Anterior cingulate cortex (tissue), 58 donors: ENCODE measurements at places on chromosomes 13 and 19.

- DNase-seq, result no peak
Measured at GRCh38 chr19:29819986-29820385, 8.2 kb downstream of the CCNE1 start.

DNA sequence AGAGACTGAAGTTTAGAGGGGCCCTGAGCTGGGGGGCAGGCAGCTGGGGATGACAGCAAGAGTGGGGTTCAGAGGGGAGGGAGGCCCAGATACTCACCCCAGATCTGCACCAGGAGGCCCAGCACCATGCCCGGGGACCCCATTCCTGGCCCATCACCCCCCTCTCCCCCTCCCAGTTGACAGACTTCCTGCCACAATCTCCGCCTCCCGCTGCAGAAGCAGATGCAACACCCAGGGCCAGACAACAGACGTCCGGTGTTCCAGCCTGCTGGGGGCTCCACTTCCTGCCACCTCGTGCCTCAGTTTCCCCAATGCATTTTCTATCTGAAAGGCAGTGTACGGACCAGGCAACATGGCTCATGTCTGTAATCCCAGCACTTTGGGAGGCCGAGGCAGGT lies at the start of gene TMIGD2:
Gene TMIGD2 (minus strand): TSS at position 147 of the 398 bp plus-strand sequence. CDS start 4 bp downstream, at position 143.
- no peak for DNase-seq

- DNase-seq, result no peak
Measured at GRCh38 chr13:20826843-20827560, 53.2 kb upstream of the EEF1AKMT1 start.

- DNase-seq, result no peak
Measured at GRCh38 chr13:51800486-51800885, 3.5 kb downstream of the DHRS12 start.

DNA sequence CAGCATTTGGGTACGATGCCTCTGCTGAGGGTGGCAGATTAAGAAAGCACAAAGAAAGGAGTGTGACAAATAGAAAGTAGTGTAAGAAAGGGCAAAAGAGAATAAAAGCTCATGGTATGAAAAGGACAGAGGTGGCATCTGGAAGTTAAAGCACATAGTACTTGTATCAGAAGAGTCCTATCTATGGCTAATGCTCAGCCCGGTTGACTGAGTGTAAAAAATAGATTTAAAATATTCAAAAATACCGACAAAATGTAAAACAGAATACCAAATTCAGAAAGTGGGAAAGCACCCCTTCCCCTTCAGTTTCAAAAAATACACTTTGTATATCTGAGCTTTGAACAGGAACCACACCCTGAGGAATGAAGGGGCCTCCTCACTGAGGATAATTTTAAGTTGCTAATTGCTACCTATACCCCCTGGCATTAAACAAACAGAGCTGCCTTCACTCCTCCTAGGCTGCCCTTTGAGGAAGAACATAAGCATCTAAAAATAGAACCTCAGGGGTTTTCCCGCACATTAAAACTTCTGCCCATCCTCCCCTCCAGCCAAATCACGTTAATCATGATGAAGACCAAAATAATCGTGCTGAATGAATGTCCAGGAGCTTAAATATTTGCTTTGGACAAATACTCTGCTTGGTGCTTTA lies 43.3 kb downstream of the DLEU7 start:
- no peak for DNase-seq

GRCh38 chr19:16593181-16593580 lies 21.0 kb upstream of the SLC35E1 start:
- no peak for DNase-seq

GRCh38 chr13:109105899-109106298 lies 476.5 kb downstream of the MYO16 start:
- DNase-seq, result no peak
